ENCODE measurements at places on chromosomes 2 and 18.

GRCh38 chr2:175500255-175500654 is 318.7 kb upstream of the ATP5MC3 start:
- DNase-seq: no peak

DNA sequence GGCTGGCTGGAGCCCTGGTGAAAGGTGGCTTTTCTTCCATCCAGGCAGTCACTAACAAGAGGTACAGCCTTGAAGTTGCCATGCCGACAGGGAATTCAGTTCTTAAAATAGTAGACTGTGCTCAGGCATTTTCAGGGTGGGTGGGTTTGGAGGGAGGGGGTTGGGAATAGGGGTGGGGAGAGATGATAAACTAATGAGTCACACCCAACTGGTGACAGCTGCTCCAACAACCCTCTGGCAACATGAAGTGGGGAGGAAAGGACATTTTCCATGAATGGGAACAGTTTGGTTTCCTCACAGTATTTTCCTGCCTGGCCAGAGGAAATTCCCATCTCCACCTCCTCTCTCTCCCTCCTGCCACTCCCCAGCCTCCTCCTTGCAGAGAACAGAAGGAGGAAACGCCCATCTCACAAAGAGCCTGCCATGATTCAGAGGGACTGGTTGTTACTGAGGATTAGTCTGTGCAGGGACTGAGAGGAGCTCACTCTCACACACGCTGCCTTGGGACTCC is 113.0 kb upstream of the SLC1A4 start:
- DNase-seq: peak; percentile 39

DNA sequence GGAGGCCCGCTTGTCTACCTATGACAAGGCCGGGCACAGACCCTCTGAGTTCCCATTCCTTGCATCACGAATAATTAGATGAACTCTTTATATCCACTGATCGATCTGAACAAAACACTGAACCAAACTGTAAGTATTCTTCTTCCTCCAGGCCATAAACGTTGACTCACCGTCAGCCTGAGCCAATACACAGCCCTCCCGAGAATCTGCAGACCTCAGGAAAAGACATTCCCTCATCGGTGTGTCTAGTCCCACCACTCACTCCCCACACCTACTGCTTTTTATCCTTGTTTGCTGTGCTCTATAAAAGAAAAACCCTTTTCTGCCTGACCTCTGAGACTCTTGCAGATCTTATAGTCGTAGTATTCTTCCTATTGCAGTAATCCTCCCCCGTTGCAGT is 41.0 kb downstream of the TMEM87B start:
- DNase-seq: no peak

DNA sequence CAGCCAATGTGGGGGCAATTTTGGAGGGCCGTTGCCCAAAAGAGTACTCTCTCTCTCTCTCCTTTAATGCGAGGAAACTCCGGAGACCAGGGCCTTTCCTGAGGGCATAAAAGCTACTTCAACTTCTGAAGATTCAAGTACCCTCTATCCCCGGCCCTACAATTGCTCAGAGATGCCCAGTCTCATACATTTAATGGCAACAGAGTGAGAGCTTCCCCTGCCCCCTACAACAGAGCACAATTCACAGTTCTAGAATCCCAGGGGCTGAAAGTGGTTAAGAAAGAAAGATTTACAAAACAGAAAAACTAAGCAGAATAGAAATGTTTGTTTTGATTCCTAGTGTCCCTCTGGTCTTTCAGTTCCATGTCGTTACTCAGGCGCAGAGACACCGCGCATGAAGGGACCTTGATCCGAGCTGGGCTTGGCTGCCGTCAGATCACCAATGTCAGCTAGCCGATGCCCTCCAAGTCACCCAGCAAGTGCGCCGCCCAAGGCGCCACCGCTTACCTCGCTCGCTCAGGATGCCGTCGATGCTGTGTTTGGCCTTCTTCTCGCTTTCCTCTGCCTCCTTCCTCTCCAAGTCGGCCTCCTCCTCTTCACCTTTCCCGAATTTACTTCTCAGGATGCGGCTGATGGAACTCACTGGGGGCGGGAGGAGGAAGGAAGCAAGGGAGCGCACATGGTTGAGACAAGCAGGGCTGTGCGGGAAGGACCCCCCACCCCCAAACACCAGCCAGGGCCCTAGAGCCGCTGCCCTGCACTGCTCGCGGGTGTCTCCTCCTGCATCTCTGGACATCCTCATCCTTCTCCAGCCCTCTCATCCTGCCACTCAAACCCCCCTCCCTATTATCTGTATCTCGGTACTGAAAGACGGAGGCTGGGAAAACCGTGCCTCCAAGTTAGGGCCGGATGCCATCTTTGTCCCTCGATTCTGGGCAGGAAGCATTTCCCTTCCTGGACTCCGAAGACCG is 4.9 kb downstream of the PAX3 start:
- DNase-seq: no peak

DNA sequence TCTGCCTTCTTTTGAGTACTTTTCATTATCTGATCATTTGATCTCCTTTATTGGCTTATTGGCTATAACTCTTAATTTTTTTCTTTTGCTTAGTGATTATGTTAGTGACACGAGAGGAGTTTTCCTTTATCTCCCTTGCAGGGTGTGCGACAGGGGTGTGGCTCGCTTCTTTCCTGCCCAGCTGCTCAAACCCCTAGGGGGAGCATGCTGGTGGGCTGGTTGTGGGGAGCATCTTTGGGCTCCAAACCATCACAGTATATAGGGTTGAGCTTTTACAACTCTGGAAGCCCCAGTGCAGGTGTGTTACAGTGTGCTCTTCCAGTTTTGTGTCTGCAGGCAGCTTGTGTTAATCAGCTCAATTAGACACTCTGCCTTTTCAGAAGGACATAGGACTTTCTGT is 357.0 kb upstream of the TMEFF2 start:
- no peak for DNase-seq

DNA sequence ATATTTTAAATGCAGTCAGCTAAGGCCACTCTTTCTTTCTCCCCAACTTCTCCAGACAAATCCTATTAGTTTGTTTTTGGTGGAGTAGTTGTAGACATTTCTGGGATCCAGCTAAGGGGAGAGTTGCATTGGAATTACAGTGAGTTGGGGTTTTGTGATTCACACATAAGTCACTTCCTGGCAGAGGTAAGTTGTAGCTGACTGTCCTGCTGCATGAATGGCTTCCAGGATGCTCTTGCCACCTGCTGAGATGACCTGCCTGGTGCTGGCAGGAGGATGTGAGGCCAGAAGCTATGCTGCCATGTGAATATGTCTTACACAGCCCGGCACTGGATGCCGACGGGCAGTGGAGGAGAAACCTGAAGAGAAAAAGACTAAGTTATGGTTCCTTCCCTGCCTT is 243.7 kb downstream of the TDRD15 start:
- no peak for DNase-seq

DNA sequence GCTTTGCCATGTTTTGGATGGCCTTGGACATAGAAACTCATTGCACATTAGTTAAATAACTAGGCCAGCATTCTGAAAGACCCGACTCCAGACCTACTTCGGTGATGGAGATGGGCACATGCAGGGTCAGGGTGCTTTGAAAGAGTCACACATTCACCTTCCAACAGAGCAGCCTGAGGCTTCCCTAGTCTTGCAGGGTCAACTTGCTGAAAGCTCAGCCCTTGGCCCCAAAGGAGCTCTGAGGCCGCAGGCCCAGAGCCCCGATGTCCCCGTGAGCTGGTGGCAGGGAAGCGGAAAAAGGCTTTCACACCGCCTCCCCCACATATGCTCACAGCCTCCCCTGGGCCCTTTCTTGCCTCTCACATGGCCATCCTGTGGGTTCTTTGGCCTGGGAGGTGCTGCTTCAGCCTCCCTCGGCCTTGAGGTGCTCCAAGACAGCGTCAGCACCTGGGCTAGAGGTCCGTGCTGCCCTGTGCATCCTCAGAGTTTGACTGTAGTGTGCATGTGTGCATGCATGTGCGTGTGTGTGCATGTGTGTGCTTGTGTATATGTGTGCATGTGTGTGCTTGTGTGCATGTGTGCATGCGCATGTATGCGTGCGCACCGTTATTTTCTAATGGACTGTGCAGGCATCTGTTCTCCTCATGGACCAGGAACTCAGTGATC is 21.6 kb downstream of the LDLRAD4 start:
- no peak for DNase-seq

- peak; percentile 94 for DNase-seq
Observed at GRCh38 chr2:199459286-199460100, 1.8 kb upstream of the SATB2 start.

DNA sequence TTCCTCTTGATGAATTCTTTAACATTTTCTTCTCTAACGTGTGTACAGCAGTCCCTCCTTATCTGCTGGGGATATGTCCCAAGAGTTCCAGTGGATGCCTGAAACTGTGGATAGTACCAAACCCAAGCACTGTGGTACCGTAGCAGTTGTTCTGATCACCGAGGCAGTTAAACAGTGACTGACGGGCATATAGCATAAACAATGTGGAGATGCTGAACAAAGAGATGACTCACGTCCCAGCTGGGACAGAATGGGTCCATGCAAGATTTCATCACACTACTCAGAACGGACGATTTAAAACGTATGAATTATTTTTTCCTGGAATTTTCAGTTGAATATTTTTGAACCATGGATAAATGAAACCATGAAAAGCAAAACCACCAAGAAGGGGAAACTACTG is 54.5 kb upstream of the SPAG16 start:
- no peak for DNase-seq

GRCh38 chr2:64534363-64534762 is 10.2 kb downstream of the AFTPH start:
- no peak for DNase-seq
